ENCODE measurements at places on chromosomes 6 and 20.
A peak's percentile ranks its signal among the peaks of the same experiment; 100 is the strongest.

- DNase-seq, result peak; percentile 79
Measured at GRCh38 chr20:62838128-62838891, 21.5 kb downstream of the COL9A3 start.

DNA sequence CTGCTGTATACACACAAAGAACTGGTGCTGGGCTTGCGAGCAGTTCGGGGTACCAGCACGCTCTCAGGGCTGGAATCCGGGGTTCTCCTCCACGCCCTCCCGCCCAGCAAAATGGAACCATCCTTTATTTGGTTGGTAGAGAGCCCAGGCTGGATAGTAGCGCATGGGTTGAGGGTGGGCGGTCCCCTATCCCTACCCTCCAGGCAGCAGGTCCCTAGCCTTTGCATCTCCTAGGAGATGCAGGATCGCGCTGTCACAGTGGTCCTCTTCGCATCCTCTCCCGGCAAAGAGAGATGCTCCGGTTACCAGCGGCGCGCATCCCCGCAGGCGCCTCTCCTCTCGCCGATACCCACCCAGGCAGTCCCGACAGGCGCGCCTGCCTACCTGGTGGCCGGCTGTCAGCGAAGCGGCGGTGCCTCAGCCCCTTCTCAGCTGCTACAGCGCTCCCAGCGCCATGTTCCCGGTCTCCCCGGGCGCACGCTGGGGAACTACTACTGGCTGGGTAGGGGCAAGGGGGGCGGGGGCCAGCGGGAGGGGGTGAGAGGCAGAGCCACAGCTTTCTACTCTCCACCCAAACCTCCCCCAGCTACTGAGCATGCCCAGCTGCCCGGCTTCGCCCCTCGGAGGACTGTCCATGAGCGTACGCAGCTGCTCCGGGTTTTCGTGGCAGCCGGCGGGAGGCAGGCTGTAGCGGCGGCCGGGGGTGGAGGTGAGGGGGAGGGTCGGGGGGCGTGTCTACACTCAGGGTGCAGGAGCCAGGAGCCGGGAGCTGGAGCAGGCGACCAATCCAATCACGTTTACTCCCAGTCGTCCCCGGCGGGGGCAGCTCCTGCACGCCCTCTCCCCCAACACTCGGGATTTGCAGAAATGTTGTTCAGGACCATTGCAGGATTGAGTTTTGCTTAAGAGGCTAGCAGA, at the start of gene PAK5:
PAK5 (minus strand) TSS at position 699 of the 918 bp plus-strand sequence. CDS start 194,748 bp downstream, outside the sequence.
- DNase-seq, result no peak

- DNase-seq, result no peak
Measured at GRCh38 chr6:166005401-166005943, 162.2 kb downstream of the TBXT start.

- no peak for DNase-seq
Measured at GRCh38 chr6:121020656-121021055, 313.6 kb downstream of the TBC1D32 start.

DNA sequence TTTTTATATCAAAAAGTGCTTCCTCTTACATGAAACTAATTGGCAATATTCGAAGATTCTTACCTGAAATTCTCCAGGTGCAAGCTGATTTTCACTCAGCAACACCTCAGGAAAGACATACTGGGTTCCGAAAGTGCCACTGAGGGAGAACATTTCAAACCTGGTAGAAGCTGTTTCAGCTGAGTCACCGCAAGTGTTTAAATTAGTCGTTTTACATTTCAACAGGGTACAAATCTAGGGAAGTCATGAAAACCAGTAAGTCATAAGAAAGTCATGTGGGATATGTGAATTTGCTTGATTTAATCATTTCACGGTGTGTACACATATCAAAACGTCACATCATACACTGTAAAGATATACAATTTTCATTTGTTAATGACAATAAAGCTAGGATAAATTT, 25.3 kb upstream of the TAAR1 start:
- no peak for DNase-seq

GRCh38 chr6:152948150-152948768, 34.6 kb downstream of the FBXO5 start:
- DNase-seq, result peak; percentile 44

DNA sequence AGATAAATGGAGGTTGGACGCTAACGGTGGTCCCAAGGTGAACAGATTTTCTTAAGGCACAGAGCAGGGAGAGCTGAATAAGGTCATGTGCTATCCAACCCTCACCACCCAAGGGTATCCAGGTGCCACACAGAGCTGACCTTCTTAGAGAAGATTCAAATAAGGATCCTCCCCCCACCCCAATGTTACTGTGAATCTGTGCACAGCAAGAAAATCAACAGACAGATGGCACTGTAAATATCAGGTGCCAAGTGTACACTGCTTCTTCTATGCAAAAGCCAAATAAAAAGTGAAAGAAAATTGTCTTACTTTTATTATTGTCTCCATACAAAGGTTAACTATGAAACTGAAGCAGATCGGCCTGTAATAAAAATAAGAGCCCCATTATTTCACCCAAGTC, 96.9 kb downstream of the PAK5 start:
- DNase-seq, result no peak

GRCh38 chr6:140043357-140043756, 668.9 kb upstream of the CITED2 start:
- DNase-seq, result peak; percentile 55

DNA sequence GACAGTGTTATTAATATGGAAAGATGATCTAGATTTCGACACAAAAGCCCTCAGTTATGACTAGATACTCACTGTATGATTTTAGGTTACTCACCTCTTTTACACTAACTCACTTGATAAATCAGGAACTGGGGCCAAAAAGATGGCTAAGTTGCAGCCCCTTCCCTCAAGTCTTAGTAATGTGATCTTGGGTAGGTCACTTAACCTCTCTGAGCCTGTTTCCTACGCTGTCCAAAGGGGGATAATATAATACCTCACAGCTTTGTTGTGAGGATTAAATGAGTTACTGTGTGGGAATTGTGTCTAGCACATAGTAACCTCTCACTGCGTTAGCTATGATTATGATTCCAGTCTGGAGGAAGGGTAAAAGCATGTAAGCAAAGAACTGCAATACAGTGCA, 1.3 kb downstream of the TTI1 start:
- DNase-seq, result no peak

DNA sequence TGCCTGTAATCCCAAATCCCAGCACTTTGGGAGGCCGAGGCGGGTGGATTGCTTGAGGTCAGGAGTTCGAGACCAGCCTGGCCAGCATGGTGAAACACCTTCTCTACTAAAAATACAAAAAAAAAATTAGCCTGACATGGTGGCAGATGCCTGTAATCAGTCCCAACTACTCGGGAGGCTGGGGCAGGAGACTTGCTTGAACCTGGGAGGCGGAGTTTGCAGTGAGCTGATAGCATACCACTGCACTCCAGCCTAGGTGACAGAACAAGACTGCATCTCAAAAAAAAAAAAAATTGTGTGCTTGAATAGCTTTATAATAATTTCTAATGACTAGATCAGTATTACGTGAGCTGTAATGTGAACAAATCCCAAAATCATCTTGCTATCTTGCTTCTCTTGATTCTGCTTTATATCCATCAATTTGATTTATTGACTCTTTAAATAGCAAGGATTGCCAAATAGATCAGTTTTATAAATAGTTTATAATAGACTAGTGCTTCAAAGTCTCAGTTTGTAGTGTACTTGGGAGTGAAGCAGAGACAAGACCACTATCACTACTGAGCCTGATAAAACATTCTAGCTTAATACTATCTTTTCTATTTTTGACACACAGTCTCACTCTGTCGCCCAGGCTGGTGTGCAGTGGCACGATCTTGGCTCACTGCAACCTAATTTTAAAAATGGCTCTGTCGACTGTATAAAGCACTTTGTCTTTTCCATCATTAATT, 7.1 kb downstream of the AMD1 start:
- no peak for DNase-seq

- peak; percentile 35 for DNase-seq
Measured at GRCh38 chr6:41021832-41022231, 17.2 kb downstream of the UNC5CL start.

- no peak for DNase-seq
Measured at GRCh38 chr6:22590423-22590822, 21.1 kb downstream of the HDGFL1 start.

DNA sequence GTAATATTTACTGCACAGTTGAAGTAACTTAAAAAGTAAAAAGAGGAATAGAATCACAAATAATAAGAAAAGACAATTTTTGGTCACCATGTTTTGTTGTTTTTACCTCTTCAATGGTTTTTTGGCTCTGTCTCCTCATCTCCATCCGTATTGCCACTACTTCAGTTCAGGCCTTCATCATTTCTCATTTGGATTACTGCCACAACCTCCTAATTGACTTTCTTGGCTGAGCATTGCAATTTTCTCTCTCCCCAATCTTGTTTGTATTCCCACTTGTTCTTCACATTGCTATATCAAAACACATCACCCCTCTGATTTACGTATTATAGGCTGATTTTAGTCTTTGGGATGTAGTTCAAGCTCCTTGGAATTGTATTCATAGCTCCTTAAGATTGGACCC, 161.7 kb downstream of the GRM1 start:
- no peak for DNase-seq

GRCh38 chr20:60031107-60031506, 72.9 kb downstream of the CDH26 start:
- no peak for DNase-seq

Measured in HT-29 (cell line).